ENCODE measurements at places on chromosomes 2 and 18.

GRCh38 chr2:42850016-42850805 lies 57.8 kb upstream of the HAAO start:
- H3K27me3 ChIP-seq, result no peaks in the 10 kb centered on the region
- no peaks in the 10 kb centered on the region for H3K36me3 ChIP-seq
- no peak overlapping the region for H3K27ac ChIP-seq

DNA sequence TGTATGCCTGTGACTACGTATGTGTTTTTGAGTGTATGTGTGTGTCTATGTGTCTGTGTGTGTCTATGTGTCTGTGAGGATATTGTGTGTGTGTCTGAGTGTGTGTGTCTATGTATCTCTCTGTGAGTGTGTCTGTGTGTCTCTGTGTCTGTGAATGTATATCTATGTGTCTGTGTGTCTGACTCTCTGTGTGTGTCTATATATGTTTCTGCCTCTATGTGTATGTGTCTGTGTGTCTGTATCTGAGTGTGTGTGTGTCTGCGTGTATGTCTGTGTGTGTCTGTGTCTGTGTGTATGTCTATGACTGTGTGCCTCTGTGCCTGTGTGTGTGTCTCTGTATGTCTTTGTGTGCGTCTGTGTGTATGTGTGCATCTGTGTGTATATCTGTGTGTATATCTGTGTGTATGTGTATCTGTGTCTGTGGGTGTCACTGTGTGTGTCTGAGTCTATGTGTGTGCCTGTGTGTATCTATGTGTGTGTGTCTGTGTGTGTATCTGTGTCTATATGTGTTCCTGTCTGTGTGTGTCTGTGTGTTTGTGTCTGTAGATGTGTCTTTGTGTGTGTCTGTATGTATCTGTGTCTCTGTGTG lies 172.7 kb downstream of the MYCN start:
- no peak overlapping the region for H3K27ac ChIP-seq
- no peaks in the 10 kb centered on the region for H3K27me3 ChIP-seq
- H3K36me3 ChIP-seq, result no peaks in the 10 kb centered on the region
- DNase-seq, result no peak
- no peaks in the 10 kb centered on the region for H3K4me1 ChIP-seq

- no peaks in the 10 kb centered on the region for H3K4me1 ChIP-seq
- no peaks in the 10 kb centered on the region for H3K36me3 ChIP-seq
- no peak for DNase-seq
- H3K4me3 ChIP-seq, result no peak overlapping the region
These were observed 240.5 kb downstream of the RDH14 start for GRCh38 chr2:18319987-18320386.

GRCh38 chr2:33645861-33646260 lies 46.8 kb upstream of the FAM98A start:
- H3K27ac ChIP-seq, result no peak overlapping the region
- H3K36me3 ChIP-seq, result peaks cover 11% of the 10 kb centered on the region
- no peak overlapping the region for H3K4me3 ChIP-seq
- no peaks in the 10 kb centered on the region for H3K4me1 ChIP-seq

DNA sequence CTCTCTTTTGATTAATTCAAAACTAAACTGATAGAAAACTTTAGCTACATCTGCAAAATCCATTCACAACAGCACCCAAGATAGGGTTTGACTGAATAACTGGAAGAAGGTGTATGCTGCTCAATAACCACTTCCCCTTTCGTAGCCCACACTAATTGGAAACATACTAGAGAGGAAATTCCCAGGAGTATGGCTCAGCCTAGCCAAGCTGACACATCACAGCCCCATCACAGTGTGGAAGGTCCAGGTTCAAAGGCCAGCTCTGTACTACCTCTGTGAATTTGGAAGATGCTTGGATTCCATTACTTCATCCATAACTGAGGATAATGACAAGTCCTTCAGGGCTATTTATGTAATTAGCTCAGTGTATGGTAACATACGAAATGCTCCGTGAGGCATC lies 185.4 kb downstream of the FBXO15 start:
- no peak overlapping the region for H3K27ac ChIP-seq
- no peak overlapping the region for H3K4me3 ChIP-seq
- no peaks in the 10 kb centered on the region for H3K4me1 ChIP-seq
- peaks cover 14% of the 10 kb centered on the region for H3K36me3 ChIP-seq
- no peaks in the 10 kb centered on the region for H3K27me3 ChIP-seq

GRCh38 chr2:40244675-40245074 lies 207.2 kb downstream of the SLC8A1 start:
- no peak overlapping the region for H3K4me3 ChIP-seq
- no peak overlapping the region for H3K27ac ChIP-seq
- no peaks in the 10 kb centered on the region for H3K27me3 ChIP-seq
- peak; percentile 80 for DNase-seq
- peaks cover 11% of the 10 kb centered on the region for H3K4me1 ChIP-seq
- peaks cover 3% of the 10 kb centered on the region for H3K36me3 ChIP-seq

DNA sequence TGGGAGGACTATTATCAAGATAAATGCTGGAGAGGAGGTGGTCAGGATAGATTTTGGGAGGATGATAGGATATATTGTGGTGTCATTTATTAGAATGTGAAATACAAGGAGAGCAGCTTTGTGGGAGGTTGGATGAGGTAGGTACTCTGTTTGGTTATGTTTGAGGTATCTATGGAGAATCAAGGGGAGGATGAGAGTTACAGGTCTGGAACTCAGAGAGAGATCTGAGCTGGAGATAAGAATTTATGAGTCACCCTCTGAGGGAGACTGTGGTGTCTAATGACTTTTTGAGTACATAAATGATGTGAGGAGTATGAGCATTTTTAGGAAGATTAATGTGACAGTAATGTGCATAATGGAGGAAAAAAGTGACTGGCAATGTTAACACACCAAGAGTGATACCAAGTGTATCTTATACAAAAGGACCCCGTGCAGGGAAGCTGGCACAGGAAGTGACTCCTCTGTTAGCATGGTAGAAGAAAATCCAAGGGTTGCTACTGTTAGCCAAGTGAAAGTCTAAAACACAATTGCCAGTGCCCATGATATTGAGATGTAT lies 48.2 kb downstream of the CRIM1 start:
- H3K27ac ChIP-seq, result no peak overlapping the region
- DNase-seq, result no peak
- H3K4me1 ChIP-seq, result peaks cover 7% of the 10 kb centered on the region

GRCh38 chr2:212052412-212053159 lies 486.0 kb downstream of the ERBB4 start:
- H3K4me3 ChIP-seq, result no peak overlapping the region
- no peaks in the 10 kb centered on the region for H3K27me3 ChIP-seq
- H3K4me1 ChIP-seq, result no peaks in the 10 kb centered on the region

- no peak overlapping the region for H3K27ac ChIP-seq
- peaks cover 31% of the 10 kb centered on the region for H3K36me3 ChIP-seq
- no peak overlapping the region for H3K4me3 ChIP-seq
These were observed 90.4 kb downstream of the RAPH1 start for GRCh38 chr2:203444738-203445137.

DNA sequence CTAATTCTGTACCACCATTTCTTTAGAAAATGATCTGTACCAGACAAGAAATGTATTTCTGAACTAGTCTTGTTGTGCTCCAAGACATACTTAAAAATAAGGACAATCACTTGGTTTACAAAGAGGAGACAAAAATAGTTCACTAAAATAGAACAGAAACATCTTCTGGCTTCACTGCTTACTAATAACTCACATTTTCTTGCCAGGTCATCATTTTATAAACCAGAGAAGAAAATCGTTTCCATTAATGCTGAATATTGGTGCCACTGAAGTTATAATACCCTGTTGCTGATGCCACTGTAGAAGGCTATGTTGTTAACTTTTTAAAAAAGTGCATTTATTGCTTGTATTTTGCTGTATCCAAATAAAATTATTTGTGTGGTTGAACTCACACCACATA lies 94.8 kb upstream of the ZNF236 start:
- H3K27ac ChIP-seq, result no peak overlapping the region
- H3K36me3 ChIP-seq, result peaks cover 8% of the 10 kb centered on the region
- H3K4me1 ChIP-seq, result no peaks in the 10 kb centered on the region
- H3K27me3 ChIP-seq, result no peaks in the 10 kb centered on the region
- DNase-seq, result no peak

DNA sequence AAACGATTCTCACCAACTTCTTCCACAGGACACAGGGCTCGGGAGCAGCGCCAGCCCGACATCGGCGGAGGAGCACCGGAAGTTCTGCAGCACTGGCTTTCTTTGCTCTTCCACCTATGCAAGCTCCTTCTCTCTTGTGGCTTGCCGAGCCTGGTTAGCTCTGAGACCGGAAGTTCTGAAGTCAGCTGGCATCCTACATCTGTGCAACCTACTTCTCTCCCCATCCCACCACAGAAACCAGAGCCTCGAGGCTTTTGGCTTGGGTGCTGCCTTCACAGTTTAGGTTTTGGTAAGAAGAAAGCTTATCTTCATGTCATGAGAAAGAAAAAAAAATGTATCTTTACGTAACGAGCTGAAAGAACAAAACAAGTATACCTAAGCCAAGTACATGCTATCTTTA lies 111.7 kb downstream of the ANKRD44 start:
- DNase-seq, result no peak
- no peaks in the 10 kb centered on the region for H3K4me1 ChIP-seq
- no peak overlapping the region for H3K27ac ChIP-seq
- no peak overlapping the region for H3K4me3 ChIP-seq
- H3K27me3 ChIP-seq, result no peaks in the 10 kb centered on the region
- no peaks in the 10 kb centered on the region for H3K36me3 ChIP-seq

DNA sequence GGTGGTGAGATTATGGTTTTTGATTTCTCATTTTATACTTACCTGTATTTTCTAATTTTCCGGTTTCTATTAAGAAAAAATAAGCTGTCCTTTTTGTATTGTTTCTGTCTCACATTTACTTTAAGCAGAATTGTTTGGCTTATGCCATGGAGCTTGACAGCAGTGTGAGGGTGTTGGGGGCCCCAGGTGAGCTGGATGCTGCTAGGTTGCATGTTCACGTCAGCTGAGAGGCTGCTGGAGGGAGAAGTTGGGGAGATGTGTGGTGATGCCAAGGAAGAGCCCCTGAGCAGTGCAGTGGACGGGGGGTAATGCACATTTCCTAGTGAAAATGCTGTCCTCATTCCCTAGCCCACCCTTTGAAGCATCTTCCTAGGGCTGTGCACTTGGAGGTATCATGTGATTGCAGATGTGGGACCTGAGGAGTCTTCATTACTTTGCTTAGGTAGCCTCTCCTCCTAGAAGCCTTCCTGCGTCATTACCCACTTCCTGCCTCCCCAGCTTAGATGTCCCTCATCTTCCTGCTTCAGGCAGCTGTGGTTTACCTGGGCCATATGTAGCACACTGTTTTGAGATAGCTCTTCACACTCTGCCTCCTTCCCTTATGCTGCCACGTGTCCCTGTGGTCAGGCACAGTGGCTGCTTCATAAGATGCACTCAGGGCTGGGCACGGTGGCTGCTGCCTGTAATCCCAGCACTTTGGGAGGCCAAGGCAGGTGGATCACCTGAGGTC lies 16.2 kb downstream of the ATG16L1 start:
- DNase-seq, result no peak
- peaks cover 81% of the 10 kb centered on the region for H3K36me3 ChIP-seq
- H3K27ac ChIP-seq, result no peak overlapping the region
- no peak overlapping the region for H3K4me3 ChIP-seq
- H3K27me3 ChIP-seq, result no peaks in the 10 kb centered on the region
- no peaks in the 10 kb centered on the region for H3K4me1 ChIP-seq

- H3K27ac ChIP-seq, result no peak overlapping the region
- peaks cover 17% of the 10 kb centered on the region for H3K36me3 ChIP-seq
- DNase-seq, result no peak
- H3K27me3 ChIP-seq, result no peaks in the 10 kb centered on the region
These were observed 41.4 kb downstream of the EMX1 start for GRCh38 chr2:72958542-72959385.
